ENCODE measurements at places on chromosomes 7 and 10.

GRCh38 chr10:132589015-132589414 lies 51.4 kb downstream of the INPP5A start:
- DNase-seq: no peak

GRCh38 chr10:53162856-53163255 lies 390.3 kb upstream of the MBL2 start:
- no peak for DNase-seq

DNA sequence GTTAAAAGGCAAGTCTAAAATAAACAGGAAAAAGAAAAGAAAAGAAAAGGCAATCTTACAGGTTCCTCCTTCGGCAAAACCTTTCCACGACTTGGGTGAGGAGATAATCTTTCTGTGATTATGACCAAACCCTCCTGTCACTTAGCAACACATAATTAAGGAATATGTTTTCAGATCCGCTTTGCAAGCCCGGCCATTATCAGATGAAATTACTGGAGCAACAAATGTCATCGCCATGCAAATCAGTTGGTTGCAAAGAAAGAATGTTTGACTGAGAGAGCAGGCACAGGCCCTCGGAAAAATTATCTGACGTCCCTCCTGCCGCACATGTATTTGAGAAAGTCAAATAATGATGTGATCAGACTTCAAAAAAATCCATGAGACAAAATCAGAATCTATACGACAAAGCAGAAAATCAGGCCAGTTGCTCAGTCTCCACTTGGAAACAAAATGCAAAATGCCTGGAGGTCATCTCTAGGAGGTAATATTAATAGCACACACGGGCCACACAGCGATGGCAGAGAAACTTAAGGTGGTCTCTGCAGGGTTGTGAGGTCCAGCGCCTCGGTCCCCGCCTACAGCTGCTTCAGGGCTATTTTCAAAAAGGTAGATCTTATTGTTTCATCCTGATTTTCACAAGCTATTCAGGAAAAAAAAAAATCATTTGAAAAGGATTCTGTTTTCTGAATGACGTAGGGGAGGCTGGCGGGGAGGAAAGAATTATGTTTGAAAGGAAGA lies 82.7 kb downstream of the ZRANB1 start:
- no peak for DNase-seq

GRCh38 chr7:6254866-6255265 lies 17.6 kb downstream of the CYTH3 start:
- no peak for DNase-seq

- DNase-seq: no peak
Measured at GRCh38 chr10:104309980-104310978, 28.0 kb downstream of the ITPRIP start.
